ENCODE measurements at places on chromosomes 11 and 22. TPM values are rescaled to one million over a fixed set of nuclear protein-coding genes. Genes with fewer than 3 reads are reported as not detected.
A peak's percentile ranks its signal among the peaks of the same experiment; 100 is the strongest.

- DNase-seq, result no peak
These were observed 28.2 kb downstream of the KCTD17 start for GRCh38 chr22:37079668-37080171.

- DNase-seq, result no peak
These were observed 1.9 kb downstream of the SLC5A1 start for GRCh38 chr22:32044913-32045312.

DNA sequence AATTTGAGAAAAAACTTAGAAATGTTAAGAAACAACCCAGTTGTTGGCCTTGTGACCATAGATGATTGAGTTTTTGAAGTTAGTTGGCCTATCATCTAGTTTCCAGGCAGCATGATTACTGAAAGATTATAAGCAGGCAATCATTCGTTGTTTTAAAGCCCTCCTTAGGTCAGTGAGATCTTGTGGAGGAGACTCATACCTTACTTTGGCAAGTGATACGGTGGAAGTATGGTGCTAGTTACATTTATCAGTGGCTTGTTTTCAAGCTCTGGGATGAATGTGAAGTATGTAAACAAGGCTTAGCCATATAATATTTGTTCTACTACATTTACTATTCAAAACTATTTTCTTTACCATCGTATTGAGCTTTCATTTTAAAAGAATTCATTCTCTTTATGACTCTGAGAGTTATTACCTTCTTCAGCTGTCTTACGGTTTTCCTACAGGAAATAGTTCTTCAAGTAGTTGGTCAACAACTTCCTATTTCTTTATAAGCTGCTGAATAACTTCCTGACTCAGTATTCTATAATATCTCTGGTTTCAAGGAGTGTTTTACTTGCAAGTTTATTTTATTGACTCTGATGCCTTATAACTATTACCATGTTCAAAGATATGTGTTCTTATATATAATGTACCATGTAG lies 7.3 kb downstream of the YAP1 start:
- no peak for DNase-seq

GRCh38 chr11:61713906-61714305 lies 33.7 kb downstream of the DAGLA start:
- DNase-seq, result no peak

- DNase-seq, result no peak
These were observed 231.8 kb downstream of the ETS1 start for GRCh38 chr11:128355558-128355957.

- no peak for DNase-seq
These were observed 75.3 kb downstream of the C22orf31 start for GRCh38 chr22:28986366-28986765.

DNA sequence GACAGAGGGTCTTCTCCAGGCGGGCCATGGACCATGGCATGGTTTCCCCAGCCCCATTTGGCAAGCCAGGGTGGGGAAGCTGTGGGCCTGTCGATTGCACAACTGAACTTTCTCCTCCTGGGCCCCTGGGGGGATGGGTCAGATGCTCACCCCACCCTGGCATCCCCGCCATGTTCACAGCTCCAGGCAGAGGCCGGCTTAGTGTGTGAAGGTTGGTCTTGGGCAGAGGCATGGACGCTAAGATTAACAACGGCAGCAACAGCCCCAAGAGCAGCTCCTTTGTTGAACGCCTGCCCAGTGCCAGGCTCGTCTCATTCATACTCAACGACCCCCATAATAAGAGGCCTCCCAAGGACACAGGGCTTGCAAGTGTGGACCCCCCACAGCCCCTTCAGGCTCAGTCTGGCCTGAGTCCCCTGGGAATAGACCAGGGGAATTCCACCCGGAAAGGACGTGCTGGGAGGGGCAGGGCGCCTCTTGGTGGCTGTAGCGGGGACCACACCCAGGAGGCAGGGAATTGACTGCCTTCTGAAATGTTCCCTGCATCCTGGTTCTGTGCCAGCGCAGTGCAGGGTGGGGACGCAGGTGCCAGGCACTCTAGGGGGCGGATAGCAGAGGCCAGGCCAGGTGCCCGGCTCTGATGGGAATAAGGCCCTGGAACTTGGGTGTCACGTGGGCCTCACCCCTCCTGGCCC lies 8.3 kb downstream of the TSPO start:
- DNase-seq, result no peak

DNA sequence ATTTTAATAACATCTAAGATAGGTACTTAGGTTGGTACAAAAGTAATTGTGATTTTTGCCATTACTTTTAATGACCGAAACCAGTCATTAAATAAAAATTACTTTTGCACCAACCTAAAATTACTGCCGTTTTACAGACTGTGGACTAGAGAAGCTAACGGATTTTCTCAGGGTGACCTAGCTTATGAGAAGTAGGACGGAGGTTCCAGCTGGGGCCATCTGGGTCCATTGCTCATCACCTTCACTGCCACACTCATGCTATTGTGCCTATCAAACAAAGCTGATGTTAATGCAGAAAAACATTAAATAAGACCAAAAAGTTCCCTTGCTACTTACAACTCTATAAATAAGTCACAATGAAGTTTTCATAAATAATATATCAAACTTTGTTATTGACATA lies 38.9 kb downstream of the GRIA4 start:
- no peak for DNase-seq

DNA sequence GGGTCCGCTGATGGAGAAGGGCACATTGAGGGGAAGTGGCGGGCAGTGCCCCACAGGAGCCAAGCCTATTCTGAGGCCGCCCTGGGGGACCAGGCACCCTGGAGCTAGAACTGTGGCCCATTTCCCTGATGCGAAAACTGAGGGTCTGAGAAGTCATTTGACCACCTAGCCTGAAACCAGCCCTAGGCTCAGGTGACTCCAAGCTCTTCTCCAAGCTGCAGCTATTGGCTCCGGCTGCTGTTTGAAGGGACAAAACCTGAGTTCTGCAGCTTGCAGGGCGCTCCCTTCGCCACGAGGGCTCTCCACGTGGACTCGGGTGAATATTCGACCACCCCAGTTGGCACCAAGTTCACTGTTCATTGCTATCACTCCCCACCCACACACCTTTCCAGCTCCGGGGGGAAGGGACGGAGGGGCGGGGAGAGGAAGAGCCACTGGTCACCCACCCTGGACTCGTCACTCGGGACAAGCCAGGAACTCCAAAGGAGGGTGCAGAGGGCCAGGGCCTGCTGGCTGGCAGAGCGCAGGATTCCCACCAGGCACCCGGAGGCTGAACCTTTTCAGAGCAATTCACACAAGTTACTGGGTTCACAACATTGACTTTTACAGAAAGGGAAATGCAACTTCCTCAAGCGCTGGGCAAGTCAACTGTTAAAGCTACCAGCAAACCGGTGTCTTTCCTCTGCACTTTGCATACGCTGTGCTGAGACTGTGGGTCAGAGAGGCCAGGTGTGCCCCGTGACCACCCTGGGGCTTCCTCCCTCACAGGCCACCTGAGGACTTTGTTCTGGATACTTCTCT lies 1.1 kb upstream of the RAC2 start:
- DNase-seq, result peak; percentile 67

DNA sequence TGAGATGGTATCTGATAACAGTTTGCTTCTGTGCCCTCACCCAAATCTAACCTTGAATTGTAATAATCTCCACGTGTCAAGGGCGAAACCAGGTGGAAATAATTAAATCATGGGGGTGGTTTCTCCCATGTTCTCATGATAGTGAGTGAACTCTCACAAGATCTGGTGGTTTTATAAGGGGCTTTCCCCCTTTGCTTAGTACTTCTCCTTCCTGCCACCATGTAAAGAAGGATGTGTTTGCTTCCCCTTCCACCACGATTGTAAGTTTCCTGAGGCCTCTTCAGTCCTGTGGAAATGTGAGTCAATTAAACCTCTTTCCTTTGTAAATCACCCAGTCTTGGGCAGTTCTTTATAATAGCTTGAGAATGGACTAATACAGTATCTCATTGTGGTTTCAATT lies 8.5 kb upstream of the OVCH2 start:
- no peak for DNase-seq

DNA sequence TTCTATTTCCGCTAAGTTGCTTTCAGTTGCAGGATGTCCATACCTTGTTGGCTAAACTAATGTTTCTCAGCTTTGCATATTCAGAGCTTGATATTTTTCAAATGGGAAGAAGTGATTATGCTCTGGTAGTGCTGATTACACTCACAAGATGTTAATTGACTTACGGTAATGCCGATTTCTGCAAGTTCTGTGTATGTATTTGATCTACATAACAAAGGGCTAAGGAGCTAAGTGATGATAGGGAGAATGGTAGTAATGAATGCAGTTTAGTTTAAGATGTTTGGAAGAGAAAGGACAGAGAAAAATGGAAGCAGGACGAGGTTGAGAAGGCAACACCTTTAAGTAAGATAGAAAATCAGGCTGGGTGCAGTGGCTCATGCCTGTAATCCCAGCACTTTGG lies 61.4 kb downstream of the FAM83F start:
- DNase-seq, result no peak

DNA sequence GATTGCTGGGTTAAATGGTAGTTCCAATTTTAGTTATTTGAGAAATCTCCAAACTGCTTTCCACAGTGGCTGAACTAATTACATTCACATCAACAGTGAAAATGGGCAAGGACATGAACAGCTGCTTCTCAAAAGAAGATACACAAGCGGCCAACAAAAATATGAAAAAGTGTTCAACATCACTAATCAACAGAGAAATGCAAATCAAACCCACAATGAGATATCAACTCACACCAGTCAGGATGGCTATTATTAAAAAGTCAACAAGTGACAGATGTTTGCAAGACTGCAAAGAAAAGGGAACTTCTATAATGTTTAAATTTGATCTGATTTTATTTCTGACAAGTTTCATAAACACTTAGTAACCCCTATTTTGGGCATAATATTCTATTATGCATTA lies 537.5 kb downstream of the DLG2 start:
- no peak for DNase-seq

DNA sequence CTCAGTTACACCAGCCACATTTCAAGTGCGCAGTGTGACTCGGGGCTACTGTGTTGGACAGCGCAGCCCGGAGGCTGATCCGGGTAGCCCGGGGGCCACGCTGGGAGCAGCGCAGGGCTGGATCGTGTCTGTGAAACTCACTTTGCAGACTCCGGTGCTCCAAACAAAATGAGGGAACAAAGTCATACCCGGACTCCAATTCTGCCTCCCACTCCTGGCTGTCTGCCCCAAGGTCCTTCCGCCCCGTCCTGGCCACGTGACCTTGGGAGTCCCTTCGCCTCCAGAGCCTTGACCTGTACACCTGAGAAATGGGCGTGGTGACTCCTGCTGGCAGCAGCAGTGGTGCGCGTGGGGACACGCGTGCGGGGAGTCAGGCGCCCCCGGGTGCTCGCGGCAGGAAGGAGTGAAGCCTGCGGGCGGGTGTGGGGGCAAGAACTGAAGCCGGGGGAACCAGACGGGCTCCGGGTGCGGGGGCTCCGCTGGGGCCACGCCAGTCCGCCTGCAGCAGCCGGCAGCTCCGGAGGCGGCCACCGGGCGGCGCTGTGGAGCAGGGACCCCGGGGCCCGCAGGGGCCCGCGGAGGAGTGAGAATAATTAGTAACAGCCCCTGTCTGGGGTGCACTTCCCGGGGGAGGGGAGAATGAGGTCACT lies 42.4 kb downstream of the KCNJ4 start:
- peak; percentile 63 for DNase-seq

GRCh38 chr11:75639762-75640181 lies 29.1 kb downstream of the MAP6 start:
- peak; percentile 90 for DNase-seq

DNA sequence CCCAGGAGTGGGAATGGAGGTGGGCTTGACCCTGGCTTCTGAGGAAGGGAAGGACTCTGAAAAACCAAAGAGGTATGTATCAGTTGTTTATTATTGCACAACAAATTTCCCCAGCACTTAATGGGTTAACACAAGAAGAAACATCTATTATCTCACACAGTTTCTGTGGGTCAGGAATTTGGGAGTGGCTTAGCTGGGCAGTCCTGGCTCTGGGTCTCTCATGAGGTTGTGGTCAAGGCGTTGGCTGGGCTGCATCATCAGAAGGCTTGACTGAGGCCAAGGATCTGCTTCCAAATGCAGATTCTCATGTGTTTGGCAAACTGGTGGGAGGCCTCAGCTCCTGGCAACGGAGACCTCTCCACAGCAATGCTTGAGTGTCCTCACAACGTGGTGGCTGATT lies 17.5 kb upstream of the SMIM38 start:
- peak; percentile 72 for DNase-seq

DNA sequence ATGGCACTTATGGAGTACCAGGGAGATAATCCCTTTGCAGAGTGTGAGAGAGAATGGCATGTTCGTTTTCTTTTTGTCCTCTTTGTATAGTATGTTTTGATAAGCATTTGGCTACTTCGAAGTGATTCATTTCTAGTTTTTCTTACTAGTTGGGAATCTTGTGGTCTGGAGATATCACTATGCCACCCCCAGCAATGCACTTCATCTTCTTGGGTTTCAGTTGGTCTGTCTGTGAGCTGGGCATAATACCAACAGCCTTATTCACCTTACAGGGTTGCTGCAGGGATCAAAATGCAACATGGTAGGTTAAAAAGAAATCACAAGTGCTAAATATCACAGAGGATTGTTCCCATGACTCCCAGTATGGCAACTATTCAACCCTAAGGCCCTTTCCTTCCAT lies 387.8 kb upstream of the CADM1 start:
- no peak for DNase-seq

DNA sequence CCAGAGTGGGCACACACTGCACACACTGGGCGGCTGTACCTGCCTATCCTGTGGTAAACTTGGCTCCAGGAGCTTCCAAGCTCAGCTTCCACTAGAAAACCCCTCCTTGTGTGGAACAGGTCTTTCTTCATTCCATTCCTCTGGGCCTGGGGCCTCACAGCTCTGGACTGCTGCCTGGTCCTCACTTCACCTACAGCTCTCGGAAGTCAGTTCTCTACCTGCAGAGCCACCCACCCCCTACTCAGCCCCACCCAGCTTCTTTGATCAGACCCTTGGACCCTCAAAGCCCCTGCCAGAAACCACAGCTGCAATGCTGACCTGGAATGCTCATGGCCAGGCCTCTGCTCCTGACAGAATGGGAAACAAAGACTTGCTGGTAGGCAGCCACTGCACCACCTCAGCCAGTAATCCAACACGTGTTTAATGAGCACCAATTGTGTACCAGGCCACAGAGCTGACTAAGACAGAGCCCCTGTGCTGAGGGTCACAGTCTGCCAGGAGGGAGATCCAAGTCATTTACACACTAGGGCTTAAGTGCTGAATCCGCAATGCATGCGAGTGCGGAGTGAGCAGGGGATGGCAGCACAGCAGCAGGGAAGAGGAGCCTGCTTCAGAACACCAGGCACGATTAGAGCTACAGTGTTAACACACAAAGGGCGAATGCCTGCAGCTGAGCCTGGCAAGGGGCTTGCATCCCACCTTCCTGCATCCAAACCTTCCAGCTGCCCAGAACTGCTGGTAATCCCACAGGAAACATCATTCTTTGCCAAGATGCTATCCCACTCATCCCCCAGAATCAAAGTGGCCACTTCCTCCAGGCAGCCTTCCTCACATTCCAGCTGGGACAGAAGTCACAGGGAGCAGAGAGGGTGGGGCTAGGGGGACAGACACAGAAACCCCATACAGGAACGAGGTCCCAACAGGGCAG lies 4.6 kb downstream of the GNB1L start:
- no peak for DNase-seq

Gene KCTD14
- 0.38 TPM for total RNA-seq

Gene NLRP6
- 0.42 TPM for total RNA-seq

Gene KCNJ11
- total RNA-seq, result 0.56 TPM

Gene OSBPL5
- 84.0 TPM for total RNA-seq

Gene RBFOX2
- total RNA-seq, result 114 TPM

Gene OR51B5
- 0.51 TPM for total RNA-seq

Gene POLD3
- total RNA-seq, result 15.2 TPM

Gene RNF169
- total RNA-seq, result 19.8 TPM
